ENCODE measurements at places on chromosomes 3 and 15. TPM values are rescaled to one million over a fixed set of nuclear protein-coding genes. Genes with fewer than 3 reads are reported as not detected.

The MESP2 gene
- 0.92 TPM for total RNA-seq

The SLC28A2 gene
- total RNA-seq = not detected

The EFCAB12 gene
- total RNA-seq = 0.92 TPM

The SOX2 gene
- total RNA-seq = 188 TPM

The CTDSPL gene
- total RNA-seq = 16.6 TPM

The NEDD4 gene
- 8.8 TPM for total RNA-seq

The P2RY1 gene
- 63.9 TPM for total RNA-seq

The GNAT1 gene
- total RNA-seq = not detected

The GPX1 gene
- total RNA-seq = 79.1 TPM

The LDHAL6B gene
- not detected for total RNA-seq
